Neuronal stem cell (in vitro differentiated cells): ENCODE measurements at places on chromosomes 4 and X.

- no peak for DNase-seq
Measured at GRCh38 chrX:117641913-117642656, 474.5 kb downstream of the KLHL13 start.

GRCh38 chrX:107968623-107969022 lies 13.5 kb downstream of the TEX13B start:
- DNase-seq = no peak

- DNase-seq = no peak
Measured at GRCh38 chr4:66943112-66943511, 602.2 kb downstream of the CENPC start.

DNA sequence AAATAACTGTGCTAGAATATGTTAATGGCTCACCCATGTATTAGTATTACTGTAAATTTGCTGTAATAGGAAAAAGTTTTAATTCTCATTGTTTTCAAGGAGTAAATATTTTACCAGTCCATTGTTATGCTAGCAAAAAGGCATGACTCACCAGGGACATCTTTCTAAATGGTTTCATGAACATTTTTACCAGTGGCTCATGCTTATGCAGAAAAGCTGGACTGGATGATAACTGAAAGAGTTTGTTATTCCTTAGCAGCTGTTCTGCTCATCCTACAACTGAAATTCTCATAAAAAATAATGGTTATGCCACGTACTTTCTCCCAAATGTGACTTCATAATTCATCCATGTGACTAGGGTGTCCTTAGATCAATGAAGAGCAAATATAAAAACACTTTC lies 111.9 kb upstream of the PCDH18 start:
- DNase-seq = no peak

GRCh38 chrX:130418066-130418465 lies 16.3 kb downstream of the RBMX2 start:
- no peak for DNase-seq

DNA sequence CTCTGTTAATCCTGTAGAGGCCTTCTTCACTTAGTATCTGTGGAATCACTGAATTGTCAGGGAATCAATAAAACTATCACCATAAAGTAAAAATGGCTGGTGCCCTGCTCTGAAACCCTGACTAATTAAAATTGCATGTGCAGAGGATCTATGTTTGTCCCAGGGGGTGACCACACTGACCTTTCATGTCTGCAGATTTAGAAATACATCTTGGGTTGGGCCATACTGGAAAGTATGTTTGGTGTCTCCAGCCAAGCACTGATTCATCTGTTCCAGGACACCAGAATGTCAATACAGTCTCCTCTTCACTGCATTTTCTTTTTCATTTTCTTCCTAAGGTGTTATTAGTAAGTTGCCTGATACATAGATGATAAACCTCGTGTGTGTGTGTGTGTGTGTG lies 490.9 kb upstream of the INTU start:
- DNase-seq = no peak

GRCh38 chrX:115268421-115268820 lies 21.1 kb upstream of the LUZP4 start:
- no peak for DNase-seq

DNA sequence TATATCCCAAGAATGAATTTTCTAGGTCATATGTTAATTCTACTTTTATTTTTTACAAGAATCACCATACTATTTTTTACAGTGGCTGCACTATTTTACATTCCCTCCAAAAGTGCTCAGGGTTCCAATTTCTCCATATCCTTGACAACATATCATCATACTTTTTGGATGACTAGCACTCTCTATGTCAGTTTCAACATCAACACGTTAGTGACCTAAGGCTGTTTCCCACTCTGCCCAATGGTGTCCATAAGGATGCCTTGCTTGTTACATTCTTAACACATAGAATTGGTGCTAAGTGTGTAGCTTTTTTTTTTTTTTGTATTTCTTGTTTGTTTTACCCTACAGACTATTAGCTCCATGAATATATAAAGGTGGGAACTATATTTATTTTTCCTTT lies 175.4 kb downstream of the PCDH10 start:
- no peak for DNase-seq

GRCh38 chrX:9122519-9123245 lies 88.8 kb upstream of the FAM9B start:
- DNase-seq = no peak

GRCh38 chr4:109699553-109700225 lies 3.6 kb downstream of the CASP6 start:
- no peak for DNase-seq
